Kasumi-1 (cell line): ENCODE measurements at places on chromosomes 11 and 22.

DNA sequence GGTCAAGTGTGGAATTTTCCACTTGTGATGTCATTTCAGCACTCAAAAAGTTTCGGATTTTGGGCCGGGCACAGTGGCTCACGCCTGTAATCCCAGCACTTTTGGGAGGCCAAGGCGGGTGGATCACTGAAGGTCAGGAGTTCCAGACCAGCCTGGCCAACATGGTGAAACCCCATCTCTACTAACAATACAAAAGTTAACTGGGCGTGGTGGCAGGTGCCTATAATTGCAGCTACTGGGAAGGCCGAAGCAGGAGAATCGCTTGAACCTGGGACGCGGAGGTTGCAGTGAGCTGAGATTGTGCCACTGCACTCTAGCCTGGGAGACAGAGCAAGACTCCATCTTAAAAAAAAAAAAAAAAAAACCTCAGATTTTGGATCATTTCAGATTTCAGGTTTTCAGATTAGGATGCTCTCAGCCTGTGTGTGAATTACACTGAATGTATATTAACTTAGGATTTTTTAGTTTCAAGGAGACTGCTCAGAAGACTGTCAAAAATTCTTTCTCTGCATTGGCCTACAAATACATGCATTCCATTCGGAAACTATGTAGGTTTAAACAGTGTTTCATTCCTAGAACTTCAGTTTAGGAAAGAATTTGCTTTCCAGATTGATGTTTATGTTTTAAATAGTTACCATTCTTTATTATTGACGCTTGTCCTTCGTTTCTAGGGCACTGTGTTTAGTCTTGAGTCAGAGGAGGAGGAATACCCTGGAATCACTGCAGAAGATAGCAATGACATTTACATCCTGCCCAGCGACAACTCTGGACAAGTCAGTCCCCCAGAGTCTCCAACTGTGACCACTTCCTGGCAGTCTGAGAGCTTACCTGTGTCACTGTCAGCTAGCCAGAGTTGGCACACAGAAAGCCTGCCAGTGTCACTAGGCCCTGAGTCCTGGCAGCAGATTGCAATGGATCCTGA lies 48.0 kb downstream of the BID start:
- DNase-seq = no peak

DNA sequence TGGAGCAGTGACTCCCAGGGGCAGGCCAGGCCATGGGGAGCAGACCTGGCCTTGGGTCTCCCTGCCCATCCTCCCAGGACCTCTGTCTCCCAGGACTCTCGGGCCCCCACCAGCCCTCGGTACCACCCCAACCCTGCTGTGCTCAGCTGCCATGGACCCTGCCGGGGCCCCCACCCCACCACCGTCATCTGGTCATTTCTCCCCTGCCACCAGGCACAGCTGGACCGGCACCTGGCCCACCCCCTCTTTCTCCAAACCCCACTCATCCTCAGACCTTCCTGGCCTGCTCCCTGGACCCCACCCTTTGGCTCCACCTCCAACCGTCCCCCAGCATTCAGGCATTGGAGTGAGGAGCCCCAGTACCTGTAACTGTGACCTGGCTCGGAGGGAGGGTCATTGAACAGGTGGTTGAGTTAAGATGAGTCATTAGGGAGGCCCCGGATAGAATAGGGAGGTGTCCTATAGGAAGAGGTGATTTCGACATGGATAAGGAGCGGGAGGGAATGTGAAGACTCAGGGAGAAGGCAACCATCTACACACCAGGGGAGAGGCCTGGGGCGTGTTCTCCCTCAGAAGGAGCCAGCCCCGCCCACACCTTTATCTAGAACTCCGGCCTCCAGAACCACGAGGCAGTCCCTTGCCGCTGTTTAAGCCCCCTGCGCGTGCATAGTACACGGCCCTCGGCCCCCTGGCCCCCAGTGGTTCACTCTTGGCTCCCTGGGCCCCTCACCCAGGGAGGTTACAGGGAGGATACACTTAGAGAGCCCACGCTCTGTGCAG lies 1395.9 kb downstream of the BRD1 start:
- DNase-seq = no peak

DNA sequence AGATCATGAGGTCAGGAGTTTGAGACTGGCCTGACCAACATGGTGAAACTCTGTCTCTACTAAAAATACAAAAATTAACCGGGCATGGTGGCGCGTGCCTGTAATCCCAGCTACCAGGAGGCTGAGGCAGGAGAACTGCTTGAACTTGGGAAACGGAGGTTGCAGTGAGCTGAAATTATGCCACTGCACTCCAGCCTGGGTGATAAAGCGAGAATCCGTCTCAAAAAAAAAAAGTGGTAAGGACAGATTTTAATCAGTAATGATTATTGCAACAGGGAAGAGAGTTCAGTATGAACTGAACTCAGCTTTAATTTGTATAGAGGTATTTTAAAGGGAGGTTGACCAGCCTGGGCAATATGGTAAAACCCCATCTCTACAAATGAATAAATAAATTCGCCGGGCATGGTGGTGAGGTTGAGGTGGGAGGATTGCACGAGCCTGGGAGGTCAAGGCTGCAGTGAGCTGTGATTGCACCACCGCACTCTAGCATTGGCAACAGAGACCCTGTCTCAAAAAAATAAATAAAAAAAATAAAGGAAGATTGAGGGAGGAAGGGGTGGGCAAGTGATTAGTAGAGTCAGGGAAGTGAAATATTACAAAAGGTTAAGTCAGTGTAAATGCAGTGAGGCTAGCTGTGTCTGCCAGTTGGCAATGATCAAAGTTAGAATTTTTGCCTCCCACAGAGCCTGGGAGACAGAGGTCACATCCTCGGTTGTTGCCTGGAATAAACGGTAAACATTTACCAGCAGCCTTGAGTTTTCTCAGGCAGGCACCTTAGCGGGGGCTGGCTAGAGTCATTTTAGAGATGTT lies 2.6 kb upstream of the MCM5 start:
- DNase-seq = no peak

- no peak for DNase-seq
Observed at GRCh38 chr11:11512929-11513328, 108.9 kb downstream of the GALNT18 start.
